ENCODE measurements at places on chromosomes 2 and 18.

- DNase-seq = no peak
Observed at GRCh38 chr2:126894585-126895182, 4.0 kb upstream of the TEX51 start.

DNA sequence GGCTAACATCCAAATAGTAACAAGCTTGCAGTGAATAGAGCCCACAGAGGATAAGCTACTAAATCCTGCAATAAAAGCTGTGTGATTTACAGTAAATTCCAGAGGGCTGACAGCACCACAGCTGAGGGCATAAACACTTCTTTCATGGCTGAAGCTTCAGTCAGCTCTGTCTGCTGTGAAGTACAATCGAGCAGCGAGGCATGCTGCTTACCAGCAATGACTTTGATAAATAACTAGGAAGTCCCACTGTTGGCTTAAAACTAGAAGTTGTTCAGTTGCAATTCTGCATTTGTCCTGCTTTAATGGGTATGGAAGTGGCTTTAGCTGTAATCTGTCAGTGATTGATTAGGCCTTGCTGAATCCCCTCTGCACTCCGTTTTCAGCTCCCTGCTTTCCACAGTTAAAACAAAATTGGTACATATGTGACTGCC is 65.2 kb upstream of the FIGN start:
- DNase-seq = no peak

DNA sequence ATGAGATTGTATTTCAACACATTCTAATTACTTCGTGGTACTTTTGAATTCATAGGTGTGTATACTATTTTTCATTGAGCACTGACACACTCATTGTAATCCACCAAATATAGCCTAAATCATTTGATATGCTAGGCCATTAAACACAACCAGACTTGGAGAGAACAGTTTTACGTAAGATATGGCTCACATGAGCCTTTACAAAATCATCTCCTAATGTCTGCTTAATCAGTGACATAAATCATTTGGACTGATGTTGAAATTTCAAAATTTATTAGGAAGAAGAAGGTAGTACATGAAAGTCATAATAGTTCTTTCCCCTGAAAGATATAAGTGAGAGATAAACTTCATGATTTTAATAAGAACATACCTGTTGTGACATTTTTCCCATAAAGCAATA is 550.2 kb upstream of the LINC00305 start:
- DNase-seq = no peak

GRCh38 chr2:235561450-235561849 is 67.6 kb downstream of the AGAP1 start:
- DNase-seq = no peak

GRCh38 chr2:197858607-197859140 is 54.3 kb downstream of the PLCL1 start:
- DNase-seq = no peak

DNA sequence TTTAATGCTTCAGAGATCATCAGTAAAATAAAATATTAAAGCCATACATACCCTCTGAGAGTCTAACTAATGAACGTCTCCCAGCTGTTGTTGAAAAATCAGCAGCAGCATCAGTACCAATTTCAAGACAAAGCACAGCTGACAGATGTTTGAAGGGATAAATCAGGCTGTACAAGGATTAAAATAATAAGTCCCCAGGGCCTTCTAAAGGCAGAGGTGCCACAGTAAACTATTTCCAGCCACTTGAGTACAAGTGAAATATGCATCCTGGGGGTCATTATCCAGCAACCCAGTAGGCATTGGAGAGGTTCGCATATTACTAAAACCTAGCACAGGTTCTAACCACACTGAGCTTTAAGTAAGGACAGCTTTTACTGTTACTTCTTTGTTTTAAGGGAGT is 76.9 kb downstream of the NXPH2 start:
- DNase-seq = no peak

- DNase-seq = no peak
Observed at GRCh38 chr18:38606841-38607240, 1041.2 kb upstream of the CELF4 start.

DNA sequence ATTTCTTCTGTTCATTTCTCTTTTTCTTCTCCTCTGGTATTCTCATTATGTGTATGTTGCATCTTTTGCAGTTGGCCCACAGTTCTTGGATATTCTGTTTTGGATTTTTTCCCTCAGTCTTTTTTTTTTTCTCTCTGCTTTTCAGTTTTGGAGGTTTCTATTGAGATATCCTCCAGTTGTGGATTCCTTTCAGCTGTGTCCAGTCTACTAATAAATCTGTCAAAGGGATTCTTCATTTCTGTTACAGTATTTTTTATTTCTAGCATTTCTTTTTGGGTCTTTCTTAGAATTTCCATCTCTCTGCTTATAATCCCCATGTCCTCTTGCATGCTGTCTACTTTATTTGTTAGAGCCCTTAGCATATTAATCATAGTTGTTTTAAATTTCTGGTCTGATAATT is 6.3 kb upstream of the MEP1B start:
- DNase-seq = no peak

DNA sequence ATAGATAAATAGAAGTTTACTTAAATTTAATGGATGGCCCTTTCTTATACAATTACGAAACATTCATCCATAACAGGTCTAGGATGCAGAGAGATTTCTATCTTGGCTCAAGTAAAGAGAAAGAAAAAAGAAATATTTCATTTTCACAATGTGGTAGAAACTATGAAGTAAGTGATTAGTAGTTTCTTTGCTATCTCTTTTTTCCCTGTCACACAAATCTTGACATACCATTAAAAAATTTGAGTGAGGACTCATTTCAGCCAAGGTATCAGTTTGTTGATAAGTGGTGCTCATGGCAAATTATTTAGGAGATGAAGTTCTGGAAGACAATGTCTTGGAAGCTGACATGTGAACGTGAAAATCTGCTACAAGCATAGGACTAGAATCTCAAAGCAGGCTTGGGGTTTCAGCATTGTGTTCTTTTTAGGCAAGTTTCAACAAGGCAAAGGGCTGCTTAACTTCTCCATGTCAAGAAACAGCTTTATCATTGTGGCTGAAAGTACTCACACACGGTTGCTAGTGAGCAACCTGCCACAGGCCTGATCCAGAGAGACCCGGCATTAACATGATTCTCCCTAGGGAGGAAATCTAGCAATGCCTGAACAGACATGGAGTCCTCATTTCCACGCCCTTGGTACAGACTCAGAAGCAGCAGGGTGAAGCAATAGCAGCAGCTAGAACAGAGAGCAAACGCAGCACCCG is 414.6 kb downstream of the DLGAP1 start:
- no peak for DNase-seq

- DNase-seq = no peak
Observed at GRCh38 chr2:190599073-190599472, 49.8 kb upstream of the NAB1 start.

DNA sequence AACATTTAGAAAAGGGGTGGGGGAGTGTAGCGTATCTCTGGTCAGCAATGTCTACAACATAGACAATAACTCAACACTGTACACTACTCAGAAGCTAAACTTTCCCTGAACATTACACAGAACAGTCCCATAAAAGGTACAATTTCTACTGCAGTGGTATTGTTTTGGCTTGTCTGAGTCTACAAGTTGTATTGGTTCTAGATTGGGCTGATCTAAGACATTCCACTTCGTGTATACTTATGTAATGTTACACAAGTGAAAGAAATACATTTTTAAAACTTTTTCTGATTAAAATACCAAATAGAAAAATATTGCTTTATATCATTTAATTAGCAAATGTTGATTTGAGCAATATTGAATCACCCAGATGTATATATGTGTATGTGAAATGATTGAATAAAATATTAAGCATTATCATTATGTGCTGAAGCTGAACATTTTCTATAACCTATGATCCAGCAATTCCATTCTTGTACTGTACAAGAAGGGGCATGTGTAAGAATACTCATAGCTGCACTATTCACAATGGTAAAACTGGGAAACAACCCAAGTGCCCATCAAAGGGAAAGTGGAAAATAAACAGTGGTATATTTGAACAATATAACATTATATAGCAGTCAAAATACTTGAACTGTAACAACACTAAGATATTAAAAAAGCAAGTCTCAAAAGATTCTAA is 52.4 kb downstream of the VSNL1 start:
- DNase-seq = no peak

DNA sequence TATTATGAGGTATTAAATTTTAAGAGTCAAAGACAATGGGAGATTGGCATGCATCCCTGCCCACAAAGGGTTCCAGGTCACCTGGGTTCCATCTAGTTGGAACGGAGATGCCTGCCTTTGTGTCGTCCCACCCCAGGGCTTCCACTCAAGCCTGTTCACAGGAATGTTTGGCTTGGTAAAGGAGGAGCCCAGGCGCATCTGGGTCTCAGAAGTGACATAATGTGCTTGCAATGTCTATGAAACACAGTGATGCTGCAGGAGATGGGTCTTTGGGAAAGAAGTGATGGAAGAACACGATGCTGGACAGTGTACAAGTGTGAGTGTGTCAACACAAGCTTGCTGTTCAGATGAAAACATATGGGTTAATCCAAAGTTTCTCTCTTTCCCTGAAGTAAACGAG is 49.6 kb upstream of the ZNF396 start:
- DNase-seq = no peak

Measured in T-helper 2 cell (primary cell).